ENCODE measurements at places on chromosomes 3 and 15.

- no peak for DNase-seq
Observed at GRCh38 chr3:17398959-17399551, 343.4 kb downstream of the TBC1D5 start.

GRCh38 chr3:196803891-196804468 lies 63.7 kb upstream of the SENP5 start:
- no peak for DNase-seq

- DNase-seq: no peak
Observed at GRCh38 chr3:33957176-33957575, 158.7 kb downstream of the PDCD6IP start.

- DNase-seq: no peak
Observed at GRCh38 chr15:40285554-40286011, 2.7 kb upstream of the ANKRD63 start.

Data from stimulated activated CD8-positive, alpha-beta memory T cell treated with anti-CD3 and anti-CD28 coated beads, Interleukin-4, amount 100 ng/mL, for 4 hours (primary cell).